ENCODE measurements at places on chromosomes 13 and 19. TPM values are rescaled to one million over a fixed set of nuclear protein-coding genes. Genes with fewer than 3 reads are reported as not detected.

Gene TSSK6
- total RNA-seq = 3.6 TPM

GRCh38 chr19:39752390-39752789 is 14.6 kb upstream of the CLC start:
- no peak for DNase-seq

GRCh38 chr19:29672933-29673336 is 7.7 kb downstream of the PLEKHF1 start:
- no peak for DNase-seq

Gene MAP4K1
- 14.4 TPM for total RNA-seq

DNA sequence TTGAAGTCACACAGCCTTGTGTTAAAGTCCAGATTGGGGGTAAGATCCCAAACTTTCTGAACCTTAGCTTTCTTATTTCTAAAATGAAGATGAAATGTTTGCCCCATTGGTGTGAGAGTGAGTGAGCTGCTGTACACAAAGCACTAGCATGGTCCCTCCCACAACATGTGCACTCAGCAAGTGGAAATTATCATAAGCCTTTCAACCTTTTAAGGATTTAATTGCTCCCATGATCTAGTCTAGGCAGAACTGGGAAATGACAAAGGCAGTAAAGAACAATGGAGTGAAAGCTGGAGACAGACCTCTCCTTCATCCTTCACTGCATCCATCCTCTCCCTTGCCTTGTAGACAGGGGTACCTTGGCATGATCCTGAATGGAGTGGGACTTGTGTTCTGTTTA is 76.0 kb upstream of the GPR12 start:
- no peak for DNase-seq

DNA sequence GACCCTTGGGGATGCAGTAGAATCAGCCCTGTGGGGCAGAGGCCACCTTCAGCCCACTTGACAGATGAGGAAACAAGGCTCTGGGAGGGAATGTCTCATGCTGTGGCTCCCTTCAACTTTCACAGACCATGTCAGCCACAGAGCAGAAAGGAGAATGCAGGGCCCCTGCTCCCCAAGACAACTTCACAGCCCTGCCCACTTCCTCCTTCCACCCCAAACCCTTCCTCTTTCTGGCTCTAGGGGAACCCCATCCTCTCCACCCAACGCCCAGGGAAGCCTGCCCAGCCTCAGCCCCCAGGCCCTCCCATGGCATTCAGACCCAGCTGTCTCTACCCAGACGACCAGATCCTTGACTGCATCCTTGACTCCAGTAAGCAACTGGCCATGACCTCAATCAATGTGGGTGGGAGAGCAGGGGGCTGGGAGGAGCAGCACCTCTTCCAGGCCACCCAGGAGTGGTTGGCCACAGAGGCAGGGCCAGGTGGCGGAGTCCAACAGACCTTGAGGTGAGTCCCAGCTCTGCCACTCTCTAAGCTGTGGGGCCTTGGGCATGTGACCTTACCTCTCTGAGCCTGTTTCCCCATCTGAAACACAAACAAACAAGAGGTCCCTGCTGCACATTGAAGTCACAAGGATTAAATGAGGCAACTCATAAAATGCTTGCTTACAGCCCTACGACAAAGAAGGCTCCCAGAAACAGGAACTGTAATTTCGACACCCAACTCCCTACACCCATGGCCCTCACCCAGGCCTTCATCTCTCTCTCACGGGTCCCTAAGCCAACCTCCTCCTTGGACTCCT is 15.8 kb downstream of the DEDD2 start:
- DNase-seq = no peak

GRCh38 chr19:3784607-3785450 is 1.4 kb downstream of the MATK start:
- no peak for DNase-seq

Gene SBSN
- not detected for total RNA-seq

Gene FARP1
- total RNA-seq = 104 TPM

Gene KMT2B
- 41.5 TPM for total RNA-seq

DNA sequence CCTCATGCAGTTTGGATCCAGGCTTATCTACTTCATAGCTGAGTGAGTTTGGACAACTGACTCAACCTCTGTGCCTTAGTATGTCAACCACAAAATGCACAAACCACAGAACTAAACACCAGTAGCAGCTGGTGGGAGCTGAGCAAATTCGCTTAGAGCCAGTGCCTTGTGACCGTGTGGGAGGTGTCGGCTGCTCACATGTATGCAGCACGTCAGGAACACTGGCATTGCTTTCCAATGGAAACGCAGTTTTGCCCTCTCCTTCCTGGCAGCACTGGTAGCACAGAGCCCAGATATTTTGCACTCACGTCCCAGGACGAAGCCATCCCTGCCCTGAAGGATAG is 8.3 kb upstream of the NTN5 start:
- no peak for DNase-seq

Gene ZNF208
- not detected for total RNA-seq

Gene CEACAM16
- not detected for total RNA-seq

Gene MBD3L3
- not detected for total RNA-seq

Gene LILRA2
- total RNA-seq = not detected

DNA sequence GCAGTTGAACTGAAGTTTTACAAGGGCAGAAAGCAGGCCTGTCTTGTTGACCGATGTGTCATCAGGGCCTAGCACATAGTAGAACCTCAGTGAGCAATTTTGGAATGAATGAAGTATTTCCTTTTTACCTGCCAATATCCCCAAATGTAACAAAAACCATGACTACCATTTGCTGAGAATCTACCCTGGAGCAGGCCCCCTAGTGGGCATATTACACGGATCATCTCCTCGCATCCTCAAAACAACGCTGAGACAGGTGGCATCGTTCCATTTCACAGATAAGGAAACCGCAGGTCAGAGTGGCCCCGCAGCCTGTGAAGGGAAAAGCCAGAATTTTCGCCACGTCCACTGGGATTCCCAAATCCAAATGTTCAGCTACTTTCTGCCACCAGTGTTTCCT is 77.9 kb downstream of the CACNA1A start:
- peak; percentile 54 for DNase-seq

- no peak for DNase-seq
Observed at GRCh38 chr13:42260903-42261654, 10.9 kb upstream of the AKAP11 start.

DNA sequence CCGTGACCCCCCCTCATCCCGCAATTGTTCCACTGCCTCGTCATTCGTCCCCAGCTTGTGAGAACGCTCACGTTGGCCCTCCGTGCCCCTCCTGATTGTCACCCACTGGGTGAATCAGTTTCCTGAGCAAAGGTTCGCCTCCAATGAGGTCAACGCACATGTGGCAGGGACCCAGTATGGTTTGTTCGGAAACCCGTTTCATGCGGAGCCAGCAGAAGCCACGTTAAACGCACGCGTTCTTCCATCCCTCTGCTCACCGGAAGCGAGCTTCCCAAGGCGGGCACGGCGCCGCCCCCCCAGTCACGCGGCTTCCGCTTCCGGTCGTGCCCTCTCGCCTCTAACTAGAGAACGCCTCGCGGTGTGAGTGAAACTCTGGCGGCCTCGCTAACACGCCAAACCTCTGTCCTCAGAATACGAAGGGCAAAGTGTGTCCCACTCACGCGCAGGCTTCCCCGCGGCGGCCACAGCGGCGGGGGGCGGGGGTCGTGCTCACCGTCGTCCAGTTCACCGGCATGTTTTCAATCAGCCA is 18.0 kb upstream of the CFAP97D2 start:
- no peak for DNase-seq

Data from H1 (cell line).